ENCODE measurements at places on chromosomes 4 and X. TPM values are rescaled to one million over a fixed set of nuclear protein-coding genes. Genes with fewer than 3 reads are reported as not detected.

Gene SEPTIN6
- 3.8 TPM for total RNA-seq

Gene HERC5
- 0.93 TPM for total RNA-seq

Gene GAK
- total RNA-seq: 36.4 TPM

Gene NSUN7
- not detected for total RNA-seq
